Activated CD8-positive, alpha-beta memory T cell treated with anti-CD3 and anti-CD28 coated beads, Interleukin-2, amount 50 U/mL, for 48 hours (primary cell): ENCODE measurements at places on chromosomes 2 and 18.
A peak's percentile ranks its signal among the peaks of the same experiment; 100 is the strongest.

DNA sequence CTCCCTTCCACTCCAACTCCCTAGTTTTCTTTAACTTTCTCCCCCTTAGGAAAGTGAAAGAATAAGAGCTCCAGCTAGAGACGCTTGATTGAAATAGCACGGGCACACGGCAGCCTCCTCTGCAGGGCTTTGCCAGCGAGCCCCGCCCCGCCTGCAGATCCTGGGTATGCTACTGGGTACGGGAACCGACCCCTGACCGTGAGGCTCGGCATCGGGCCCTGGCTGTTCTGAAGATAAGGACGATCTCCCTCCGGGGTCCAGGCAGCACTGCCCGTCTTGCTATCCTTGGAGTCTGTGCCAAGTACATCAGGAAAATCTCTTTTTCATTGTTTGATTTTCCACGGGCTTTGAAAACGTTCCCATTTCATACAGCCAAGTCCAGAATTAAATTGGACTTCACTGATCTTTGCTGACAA is 284.5 kb downstream of the MTX2 start:
- DNase-seq = peak; percentile 66

GRCh38 chr2:224884188-224884587 is 158.1 kb downstream of the DOCK10 start:
- DNase-seq = no peak

- peak; percentile 70 for DNase-seq
Observed at GRCh38 chr2:30235859-30236535, 4.7 kb downstream of the LBH start.

DNA sequence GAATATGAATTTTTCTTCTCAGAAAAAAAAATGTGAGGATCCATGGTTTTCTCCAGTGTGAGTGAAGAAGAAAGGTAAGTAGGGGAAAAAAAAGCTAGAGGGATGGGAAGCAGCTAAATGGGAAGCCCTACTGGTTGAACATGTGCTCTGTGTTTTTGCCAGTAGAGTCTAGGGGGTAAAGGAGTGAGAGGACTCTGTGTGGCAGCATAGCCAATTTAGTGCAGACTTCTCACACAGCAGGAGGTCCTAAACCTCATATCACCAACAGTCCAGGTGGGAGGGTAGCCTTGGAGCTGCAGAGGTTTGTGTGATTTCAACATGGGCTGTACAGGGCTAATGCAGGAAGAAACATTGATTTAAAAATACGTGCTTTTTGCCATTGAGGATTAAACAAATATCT is 334.5 kb upstream of the SPHKAP start:
- no peak for DNase-seq

- no peak for DNase-seq
Observed at GRCh38 chr2:100756704-100757103, 63.2 kb upstream of the NPAS2 start.

GRCh38 chr2:105804266-105804665 is 59.6 kb downstream of the NCK2 start:
- no peak for DNase-seq

DNA sequence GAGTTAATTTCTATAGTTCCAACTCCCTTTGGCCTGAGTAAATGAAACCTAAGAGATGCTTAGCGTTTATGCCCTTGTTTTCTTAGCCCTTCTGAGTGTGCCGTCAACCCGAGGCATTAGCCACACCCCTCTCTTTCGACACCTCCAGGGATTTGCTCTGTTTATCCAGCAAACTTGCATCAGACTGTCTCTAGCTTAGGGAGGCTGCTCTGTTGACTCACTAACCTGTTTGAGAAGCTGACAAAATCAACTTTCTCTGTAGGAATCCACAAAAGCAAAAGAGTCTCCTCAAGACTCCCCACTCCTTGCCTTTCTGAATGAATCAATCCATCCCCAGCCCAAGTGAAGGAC is 317.6 kb downstream of the TNS1 start:
- DNase-seq = no peak

- no peak for DNase-seq
Observed at GRCh38 chr2:18413676-18414396, 146.6 kb downstream of the RDH14 start.

DNA sequence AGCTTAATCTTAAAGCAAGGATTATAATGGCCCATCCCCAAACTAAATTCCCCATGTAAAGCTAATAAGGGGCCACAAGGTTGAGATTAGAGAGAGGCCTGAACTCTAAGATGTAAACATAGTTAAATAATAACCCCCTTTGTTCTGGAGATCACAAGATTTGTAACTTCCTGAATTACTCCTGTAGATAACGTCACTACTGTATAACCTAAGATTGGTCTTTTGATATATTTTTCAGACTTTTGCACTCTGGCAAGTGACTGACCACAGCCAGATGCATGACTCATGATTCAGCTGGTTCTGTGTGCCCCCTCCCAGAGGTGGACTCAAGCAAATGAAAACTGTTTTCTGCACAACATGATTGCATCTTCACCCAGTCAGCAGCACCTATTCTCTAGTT is 686.0 kb upstream of the DDX18 start:
- no peak for DNase-seq

DNA sequence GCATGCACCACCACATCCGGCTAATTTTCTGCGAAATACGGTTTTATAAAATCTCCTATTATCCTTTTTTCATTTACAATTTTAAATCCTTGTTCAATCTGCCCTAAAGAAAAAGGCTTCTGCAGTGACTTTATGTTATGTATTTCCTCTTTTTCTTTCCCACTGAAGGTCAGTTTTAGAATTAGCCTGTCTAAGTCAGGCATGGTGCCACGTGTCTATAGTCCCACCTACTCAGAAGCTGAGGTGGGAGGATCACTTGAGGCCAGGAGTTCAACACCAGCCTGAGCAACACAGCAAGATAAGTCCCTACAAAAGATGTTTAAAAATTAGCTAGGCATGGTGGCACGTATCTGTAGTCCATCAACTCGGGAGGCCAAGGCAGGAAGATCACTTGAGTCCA is 39.8 kb upstream of the TNFRSF11A start:
- DNase-seq = no peak

GRCh38 chr18:8799596-8800441 is 94.5 kb downstream of the MTCL1 start:
- no peak for DNase-seq

DNA sequence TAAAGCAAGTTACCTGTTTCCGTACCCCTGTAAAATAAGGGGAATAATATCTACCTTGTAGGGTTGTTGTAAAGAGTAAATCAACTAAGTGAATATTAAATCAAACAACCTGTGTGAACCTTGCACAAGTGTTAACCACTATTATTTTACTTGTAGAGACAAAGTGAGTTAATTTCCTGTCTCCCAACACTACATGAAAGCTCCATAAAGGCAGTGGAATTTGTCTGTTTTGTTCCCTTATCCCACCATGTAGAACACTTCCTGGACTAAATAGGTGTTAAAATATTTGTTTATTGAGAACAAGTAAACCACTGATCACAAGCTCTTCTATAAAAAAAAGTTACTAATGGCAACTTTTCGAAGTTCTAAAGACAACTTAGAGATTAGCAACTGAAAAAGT is 3.3 kb downstream of the ARL5A start:
- DNase-seq = no peak

DNA sequence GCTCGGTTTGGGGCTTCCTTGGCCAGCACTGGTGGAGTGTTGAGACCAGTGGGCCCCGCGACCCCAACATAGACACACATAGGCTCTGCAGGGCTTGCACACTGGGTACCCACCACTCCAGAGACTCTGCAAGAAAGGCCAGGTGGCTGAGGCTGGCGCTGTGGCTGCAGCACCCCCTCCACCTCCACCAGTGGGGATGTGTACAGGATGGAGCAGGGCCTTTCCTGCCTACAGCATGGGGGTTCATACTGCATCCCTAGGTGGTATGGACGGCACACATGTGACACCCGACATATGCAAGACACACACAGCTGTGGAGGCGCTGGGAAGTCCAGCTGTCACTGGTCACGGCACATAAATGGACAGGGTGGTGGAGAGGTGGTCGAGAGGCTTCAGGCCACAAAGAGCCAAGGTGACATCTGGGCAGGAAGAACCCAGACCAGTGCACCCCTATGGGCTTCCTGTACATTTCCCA is 1.3 kb downstream of the RNPEPL1 start:
- DNase-seq = peak; percentile 61

DNA sequence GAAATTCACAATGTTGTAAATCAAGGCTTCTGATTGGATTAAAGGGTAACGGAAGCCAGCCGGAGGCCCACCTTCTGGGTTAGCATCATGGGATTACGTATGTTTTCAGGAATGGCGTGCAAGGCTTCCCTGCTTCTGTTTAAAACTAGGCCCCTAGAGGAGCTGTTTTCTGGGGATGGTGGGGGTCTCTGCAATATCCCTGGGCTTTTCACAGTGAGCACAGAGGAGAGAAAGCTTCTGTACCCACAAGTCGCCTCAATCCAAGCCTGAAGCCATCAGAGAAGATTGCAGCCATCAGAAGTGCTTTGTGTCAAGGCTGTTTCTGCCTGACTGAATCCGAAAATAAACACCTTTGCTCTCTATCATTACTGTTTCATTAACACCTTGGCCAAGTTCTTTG is 226.9 kb upstream of the SMIM21 start:
- no peak for DNase-seq

- no peak for DNase-seq
Observed at GRCh38 chr18:26082475-26082874, 7.9 kb downstream of the SS18 start.

GRCh38 chr18:23970161-23971096 is 44.1 kb upstream of the TTC39C start:
- no peak for DNase-seq

- peak; percentile 98 for DNase-seq
Observed at GRCh38 chr2:64646007-64646880, 7.5 kb downstream of the SERTAD2 start.

DNA sequence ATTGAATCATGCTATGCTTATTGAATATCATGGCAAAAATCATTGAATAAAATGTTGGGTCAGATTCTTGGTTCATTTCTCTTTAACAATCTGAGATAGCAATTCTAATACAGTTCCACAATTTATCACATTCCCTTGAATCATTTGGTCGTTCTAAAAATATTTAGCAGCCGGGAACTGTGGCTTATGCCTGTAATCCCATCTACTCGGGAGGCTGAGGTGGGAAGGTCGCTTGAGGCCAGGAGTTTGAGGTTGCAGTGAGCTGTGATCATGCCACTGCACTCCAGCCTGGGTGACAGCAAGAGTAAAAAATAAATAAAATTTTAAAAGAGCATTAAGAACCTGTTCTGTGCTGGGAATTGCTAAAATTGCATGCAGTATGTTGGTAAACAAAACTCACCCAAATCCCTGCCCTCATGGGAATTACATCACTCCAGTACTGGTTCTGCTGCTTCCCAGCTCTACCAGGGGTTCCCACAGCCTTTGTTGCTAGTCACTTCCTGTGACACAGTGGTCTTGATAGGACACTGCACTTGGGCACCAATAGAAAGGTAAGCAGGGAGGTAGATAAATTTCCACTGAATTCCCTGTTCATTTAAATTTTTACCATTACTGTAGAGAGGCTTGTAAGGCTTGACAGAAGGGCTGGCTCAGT is 200.4 kb downstream of the CTNNA2 start:
- no peak for DNase-seq

- no peak for DNase-seq
Observed at GRCh38 chr18:12278741-12279682, 24.9 kb downstream of the CIDEA start.

DNA sequence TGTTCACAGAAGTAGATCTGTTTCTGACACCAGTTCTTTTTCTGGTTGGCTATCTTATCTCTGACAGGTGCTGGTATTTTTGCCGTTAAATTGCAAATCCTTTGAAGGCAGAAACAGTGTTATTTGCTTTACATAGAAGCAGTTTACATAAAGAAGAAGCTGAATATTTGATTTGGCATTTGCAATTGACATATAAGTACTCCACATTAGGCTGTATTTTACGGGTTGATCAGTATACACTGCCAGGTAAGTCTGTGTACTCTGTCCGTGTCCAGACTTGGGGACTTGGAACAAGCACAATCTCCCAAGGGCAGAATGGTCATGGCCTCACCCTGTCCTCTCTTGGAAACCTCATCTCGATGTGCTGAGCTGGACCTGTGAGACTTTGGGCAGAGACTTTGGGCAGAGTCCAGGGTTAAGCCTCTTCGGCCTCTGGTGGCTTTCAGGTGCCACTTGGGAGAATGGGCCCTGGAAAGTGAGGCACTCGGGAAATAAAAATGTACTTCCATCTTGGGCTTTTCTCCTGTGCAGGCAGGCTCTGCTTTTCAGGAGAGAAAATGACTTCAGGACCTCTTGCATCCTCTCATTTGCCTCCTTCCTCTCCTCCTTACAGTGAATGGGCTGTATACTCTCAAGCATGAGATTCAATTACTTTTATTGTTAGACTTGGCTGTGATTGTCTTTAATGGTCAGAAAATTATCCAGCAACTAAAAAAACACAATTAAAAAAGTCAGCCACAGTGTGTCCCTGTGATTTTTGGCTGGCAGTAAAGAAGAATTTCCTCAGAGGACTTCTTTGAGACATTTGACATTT is 108.5 kb downstream of the RAPGEF4 start:
- no peak for DNase-seq

GRCh38 chr2:55099878-55100820 is 49.9 kb upstream of the RTN4 start:
- no peak for DNase-seq

DNA sequence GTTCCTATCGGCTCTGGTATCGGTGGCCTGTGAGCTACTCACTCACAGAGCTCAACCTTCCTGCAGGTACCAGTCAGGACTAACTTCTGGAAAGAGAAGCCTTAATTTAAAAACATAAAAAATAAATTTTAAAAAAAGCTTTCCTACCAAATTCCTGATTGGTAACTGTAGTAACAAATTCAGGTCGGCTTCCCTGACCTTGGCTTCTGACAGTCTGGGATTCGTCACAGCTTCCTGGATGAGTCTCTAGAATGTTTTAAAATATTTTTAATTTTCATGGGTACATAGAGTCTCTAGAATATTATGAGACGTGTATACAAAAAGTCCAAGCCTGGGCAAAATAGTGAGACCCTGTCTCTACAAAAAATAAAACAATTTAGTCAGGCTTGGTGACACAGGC is 45.0 kb upstream of the MTCL1 start:
- DNase-seq = no peak

- DNase-seq = no peak
Observed at GRCh38 chr2:226220511-226220910, 579.1 kb downstream of the IRS1 start.

DNA sequence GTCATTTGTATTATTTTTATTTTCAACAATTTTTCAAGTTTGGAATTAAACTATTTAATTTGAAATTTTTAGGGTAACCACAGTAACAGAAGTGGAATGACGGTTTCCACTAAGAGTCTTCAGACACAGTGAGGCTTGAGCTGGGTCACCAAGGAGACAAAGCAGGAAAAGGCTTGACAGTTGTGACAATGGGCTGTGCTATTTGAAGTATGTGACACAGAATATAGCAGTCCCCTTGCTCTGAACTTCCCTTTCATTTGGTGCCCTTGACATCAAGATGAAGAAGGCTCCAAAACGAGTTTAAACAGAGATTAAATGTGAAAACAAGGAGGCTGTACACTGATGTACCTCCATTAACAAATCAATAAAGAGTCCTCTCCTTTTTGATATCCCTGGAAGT is 265.4 kb upstream of the DLGAP1 start:
- no peak for DNase-seq

GRCh38 chr2:168611896-168612650 is 156.0 kb downstream of the CERS6 start:
- DNase-seq = no peak
